C1 segment of cervical spinal cord (tissue), 14 donors: ENCODE measurements at places on chromosomes 4 and X.

DNA sequence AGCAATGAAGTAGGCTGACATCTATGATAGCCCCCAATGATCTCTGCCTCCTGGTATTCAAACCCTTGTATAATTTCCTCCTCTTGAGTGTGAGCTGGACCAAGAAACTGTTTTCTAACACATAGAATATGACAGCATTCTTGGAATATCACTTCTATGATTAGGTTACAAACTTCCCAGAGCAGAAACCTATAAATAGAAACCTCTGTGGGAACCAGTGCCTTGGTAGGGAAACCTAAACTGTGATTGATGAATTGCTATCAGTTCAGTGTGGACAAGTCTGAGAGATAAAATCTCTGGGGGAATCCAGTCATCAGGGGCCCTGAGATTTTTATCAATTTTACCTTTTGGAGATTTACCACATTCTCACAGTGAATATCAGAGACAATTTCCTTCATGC, 756.5 kb upstream of the AGA start:
- DNase-seq: no peak

GRCh38 chr4:8318509-8318908, 49.0 kb downstream of the HTRA3 start:
- no peak for DNase-seq

DNA sequence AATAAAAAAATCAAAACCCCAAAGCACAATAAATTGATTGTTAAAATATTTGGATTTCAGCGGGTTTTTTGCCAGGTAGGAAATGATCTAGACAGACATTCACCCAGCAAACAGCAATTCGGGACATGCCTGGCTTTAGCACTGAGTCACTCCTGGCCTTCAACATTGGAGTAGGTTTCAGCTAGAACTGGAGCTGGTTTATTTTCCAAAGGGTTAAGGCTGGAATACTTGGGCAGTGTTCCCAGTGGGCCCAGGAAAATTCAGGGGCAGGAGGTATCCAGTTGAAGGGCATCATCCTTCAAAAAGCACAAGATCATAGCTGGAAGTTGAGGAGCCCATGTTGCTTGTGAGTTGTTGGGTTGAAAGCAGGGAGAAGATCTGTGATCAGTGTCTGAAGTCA, 41.0 kb downstream of the TXLNG start:
- DNase-seq: no peak

DNA sequence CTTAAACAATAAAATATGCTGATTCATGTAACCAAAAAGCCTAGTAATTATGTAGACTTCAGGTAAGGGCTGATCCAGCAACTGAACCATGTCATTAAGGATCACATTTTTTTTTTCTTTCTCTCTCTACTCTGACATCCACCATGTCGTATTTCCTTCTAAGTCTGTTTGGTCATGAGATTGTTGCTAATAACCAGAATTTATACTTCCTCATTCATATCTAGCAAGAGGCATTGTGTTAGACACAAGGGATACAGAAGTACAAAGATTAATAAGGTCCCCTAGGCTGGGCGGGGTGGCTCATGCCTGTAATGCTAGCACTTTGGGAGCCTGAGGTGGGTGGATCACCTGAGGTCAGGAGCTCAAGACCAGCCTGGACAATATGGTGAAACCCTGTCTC, 24.1 kb downstream of the PHEX start:
- no peak for DNase-seq

DNA sequence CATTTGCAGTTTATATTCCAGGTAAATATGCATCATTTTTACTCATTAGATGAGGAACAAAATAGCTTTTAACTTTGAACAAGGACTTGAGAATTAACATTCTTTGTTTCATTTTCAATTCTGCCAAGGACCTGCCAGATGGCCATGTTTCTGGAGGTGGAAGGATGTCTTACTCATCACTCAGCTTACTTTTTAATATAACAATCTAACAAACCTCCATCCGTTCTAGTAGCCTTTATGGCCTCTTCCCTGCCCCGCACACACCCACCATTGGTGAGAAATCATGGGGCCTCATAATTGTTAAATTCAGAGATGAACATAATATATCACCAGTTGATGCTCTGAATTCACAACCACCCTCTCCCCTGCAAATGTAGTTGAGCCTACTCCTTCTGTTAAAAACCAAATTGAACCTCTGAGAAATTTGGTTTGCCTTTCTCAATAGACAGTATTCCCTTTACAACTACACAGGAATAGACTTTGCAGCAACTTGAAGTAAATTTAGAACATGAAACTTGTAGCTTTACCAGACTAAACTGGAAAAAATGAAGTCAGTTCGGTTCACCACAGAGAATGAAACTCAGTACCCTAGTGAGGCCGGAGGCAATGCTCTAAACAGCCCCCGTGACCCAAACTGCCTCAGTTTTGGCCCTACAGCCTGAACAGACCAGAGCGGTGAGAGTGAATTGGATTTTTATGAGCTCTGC, 50.1 kb upstream of the ACSL4 start:
- no peak for DNase-seq

GRCh38 chr4:25750874-25751273, 95.2 kb downstream of the SLC34A2 start:
- no peak for DNase-seq

- DNase-seq: no peak
Measured at GRCh38 chr4:3816256-3816825, 50.2 kb downstream of the ADRA2C start.

DNA sequence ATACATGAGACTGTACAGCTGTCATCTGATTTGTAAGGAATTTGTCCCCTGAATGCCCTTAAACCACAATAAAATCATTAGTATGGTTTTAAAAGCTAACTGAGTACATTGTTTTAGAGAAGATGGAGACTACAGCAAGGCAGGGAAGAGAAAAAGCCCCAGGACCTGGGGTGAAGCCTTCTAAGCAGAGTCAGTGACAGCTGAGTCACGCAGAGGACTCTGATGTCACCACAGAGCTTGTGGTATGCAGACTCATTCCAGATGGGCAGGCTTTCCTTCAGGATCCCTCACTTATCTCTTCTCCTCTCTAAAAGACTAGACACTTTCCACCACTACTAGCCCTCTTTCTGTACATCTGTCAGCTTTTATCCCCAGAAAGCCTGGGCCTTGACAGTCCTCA, 97.1 kb upstream of the ATOH1 start:
- DNase-seq: no peak

GRCh38 chr4:25783126-25783525, 79.7 kb downstream of the SEL1L3 start:
- no peak for DNase-seq

DNA sequence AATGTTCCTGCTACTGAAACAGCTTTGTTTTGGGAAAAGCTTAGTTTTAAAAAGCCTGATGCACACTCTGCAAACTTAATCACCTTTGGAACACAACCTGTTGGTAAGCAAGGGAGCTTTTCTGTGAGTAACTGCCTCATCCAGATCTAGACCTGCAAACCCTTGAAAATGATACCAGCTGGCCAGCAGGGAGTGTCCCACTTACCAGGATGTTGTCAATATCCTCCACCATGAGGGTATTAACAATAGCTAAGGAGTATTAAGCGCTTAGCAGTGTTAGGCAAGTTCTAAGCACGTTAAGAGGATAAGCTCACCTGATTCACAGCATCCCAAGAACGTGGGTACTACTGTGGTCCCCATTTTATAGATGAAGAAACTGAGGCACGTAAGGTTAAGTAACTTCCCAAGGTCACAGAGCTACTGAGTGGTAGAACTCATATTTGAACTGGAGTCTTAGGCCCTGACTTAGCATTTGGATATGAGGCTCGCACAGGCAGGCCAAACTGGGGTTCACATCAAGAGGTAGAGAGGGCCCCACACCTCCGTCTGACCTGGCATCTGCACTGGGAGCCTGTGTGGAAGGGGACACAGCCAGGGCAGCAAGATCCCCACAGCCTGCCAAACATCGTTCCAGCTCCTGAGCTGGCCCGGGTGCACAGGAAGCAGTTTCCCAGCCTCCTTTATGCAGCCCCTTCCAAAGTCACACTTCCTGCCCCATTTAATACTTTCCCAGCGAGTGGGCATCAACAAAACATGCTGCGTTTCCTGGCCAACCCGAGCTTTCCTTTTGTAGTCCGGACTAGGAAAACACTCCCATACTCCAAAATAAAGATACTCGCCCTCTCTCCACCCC, 32.7 kb downstream of the IRF2 start:
- peak; percentile 47 for DNase-seq

- no peak for DNase-seq
Measured at GRCh38 chr4:119025916-119026661, 109.5 kb upstream of the MYOZ2 start.

DNA sequence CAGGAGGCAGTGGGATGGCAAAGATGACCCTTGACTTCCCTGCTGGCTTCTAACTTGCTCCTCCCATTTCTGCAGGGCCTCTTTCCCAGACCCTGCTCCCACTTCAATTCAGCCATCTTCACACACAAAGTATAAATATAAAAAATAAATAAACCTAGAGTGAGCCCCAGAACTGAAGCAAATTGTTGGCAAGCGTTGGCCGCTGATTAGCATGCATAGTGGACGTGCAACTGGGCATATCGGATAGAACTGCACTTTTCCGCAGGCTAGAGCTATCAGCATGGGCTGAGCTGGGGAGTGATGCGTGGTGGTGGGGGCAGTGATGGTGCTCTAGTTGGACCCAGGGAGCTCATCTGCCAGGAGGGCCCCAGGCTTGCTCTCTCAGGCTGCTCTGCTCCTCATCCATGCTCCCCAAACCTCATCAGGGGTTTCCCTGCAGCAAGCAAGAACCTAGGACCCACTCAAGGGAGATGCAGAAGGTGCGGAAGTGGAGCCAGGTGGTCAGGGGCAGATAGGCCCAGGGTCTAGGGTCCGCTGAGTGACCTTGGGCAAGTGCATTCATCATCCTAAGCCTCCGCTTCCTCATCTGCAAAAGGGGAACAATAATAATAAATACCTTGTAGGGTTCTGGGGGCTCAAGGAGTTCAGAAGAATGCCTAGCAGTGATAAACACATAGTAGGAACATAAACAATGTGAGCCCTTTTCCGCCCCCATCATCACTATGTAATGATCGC, 146.8 kb upstream of the PJA1 start:
- DNase-seq: no peak

- DNase-seq: no peak
Measured at GRCh38 chrX:66110112-66110511, 53.9 kb upstream of the HEPH start.

DNA sequence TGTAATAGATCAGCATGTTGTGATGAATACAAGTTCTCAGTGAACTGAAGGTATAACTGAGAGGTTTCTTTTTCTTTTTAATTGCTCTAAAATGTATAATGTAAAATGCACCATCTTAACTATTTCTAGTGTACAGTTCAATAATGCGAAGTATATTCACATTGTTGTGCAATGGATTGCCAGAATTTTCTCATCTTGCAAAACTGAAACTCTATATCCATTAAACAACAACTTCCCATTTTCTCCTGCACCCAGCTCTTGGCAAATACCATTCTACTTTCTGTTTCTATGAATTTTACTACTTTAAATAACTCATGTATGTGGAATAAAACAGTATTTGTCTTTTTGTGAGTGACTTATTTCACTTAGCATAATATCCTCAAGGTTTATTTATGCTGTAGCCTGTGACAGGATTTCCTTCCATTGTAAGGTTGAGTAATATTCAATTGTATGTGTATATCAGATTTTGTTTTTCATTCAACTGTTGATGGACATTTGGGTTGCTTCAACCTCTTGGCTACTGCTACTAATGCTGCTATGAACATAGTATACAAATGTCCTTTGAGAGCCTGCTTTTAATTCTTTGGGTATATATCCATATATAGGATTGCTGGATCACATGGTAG, 53.5 kb upstream of the NPFFR2 start:
- DNase-seq: no peak

- no peak for DNase-seq
Measured at GRCh38 chrX:122026665-122027064, 979.3 kb downstream of the GLUD2 start.
